ENCODE measurements at places on chromosomes 2 and 18. TPM values are rescaled to one million over a fixed set of nuclear protein-coding genes. Genes with fewer than 3 reads are reported as not detected.

EMX1 gene
- total RNA-seq, result not detected

NOL4 gene
- not detected for total RNA-seq

DYSF gene
- total RNA-seq, result 0.43 TPM

IL37 gene
- total RNA-seq, result not detected

REG3G gene
- not detected for total RNA-seq

CHRND gene
- not detected for total RNA-seq

SP9 gene
- total RNA-seq, result not detected

TMEM169 gene
- 0.14 TPM for total RNA-seq

SERPINB13 gene
- total RNA-seq, result not detected

PLGLB2 gene
- 0.66 TPM for total RNA-seq

LOXHD1 gene
- not detected for total RNA-seq

TRIM43 gene
- not detected for total RNA-seq

NEU2 gene
- total RNA-seq, result not detected

FAM228A gene
- total RNA-seq, result 1.5 TPM

KIAA2012 gene
- not detected for total RNA-seq

XRCC5 gene
- total RNA-seq, result 187 TPM

LBH gene
- total RNA-seq, result 2.4 TPM

SETBP1 gene
- total RNA-seq, result 0.44 TPM

SFTPB gene
- total RNA-seq, result not detected

PARD6G gene
- total RNA-seq, result 4.4 TPM

CYS1 gene
- 0.14 TPM for total RNA-seq

MC2R gene
- not detected for total RNA-seq

TMEM198 gene
- 1.1 TPM for total RNA-seq

RHBDD1 gene
- total RNA-seq, result 22.8 TPM

VAMP5 gene
- 22.8 TPM for total RNA-seq

NETO1 gene
- 0.72 TPM for total RNA-seq

IL1RL1 gene
- 0.22 TPM for total RNA-seq

UGT1A7 gene
- total RNA-seq, result not detected

TMEM163 gene
- not detected for total RNA-seq

KCNJ13 gene
- total RNA-seq, result not detected

ELAC1 gene
- total RNA-seq, result 4.2 TPM

RBM44 gene
- total RNA-seq, result 0.22 TPM

OSBPL6 gene
- 0.22 TPM for total RNA-seq

DNAJC5G gene
- not detected for total RNA-seq

DSG1 gene
- total RNA-seq, result not detected

LRRFIP1 gene
- 44.4 TPM for total RNA-seq

CHRNG gene
- total RNA-seq, result not detected

UGT1A3 gene
- total RNA-seq, result not detected

OSBPL1A gene
- total RNA-seq, result 22.8 TPM

FOXI3 gene
- not detected for total RNA-seq

C2orf72 gene
- total RNA-seq, result not detected

TIA1 gene
- 58.6 TPM for total RNA-seq

SLC4A3 gene
- total RNA-seq, result 2.6 TPM

ANKRD62 gene
- not detected for total RNA-seq

ABCA12 gene
- total RNA-seq, result not detected

LONRF2 gene
- 0.88 TPM for total RNA-seq

ITGA4 gene
- 117 TPM for total RNA-seq

IL1R1 gene
- total RNA-seq, result 26.6 TPM

SH3RF3 gene
- total RNA-seq, result 11.6 TPM

EPG5 gene
- total RNA-seq, result 54.5 TPM

GAREM1 gene
- 0.72 TPM for total RNA-seq

AKAIN1 gene
- total RNA-seq, result not detected

PRKAG3 gene
- total RNA-seq, result not detected

PLGLB1 gene
- 1.0 TPM for total RNA-seq

C2orf15 gene
- total RNA-seq, result not detected

PKDCC gene
- total RNA-seq, result 30.4 TPM

Data from placental pericyte (primary cell).